ENCODE measurements at places on chromosomes 11 and 22.
A peak's percentile ranks its signal among the peaks of the same experiment; 100 is the strongest.

GRCh38 chr11:123178186-123178585, 16.9 kb downstream of the CLMP start:
- DNase-seq: no peak

DNA sequence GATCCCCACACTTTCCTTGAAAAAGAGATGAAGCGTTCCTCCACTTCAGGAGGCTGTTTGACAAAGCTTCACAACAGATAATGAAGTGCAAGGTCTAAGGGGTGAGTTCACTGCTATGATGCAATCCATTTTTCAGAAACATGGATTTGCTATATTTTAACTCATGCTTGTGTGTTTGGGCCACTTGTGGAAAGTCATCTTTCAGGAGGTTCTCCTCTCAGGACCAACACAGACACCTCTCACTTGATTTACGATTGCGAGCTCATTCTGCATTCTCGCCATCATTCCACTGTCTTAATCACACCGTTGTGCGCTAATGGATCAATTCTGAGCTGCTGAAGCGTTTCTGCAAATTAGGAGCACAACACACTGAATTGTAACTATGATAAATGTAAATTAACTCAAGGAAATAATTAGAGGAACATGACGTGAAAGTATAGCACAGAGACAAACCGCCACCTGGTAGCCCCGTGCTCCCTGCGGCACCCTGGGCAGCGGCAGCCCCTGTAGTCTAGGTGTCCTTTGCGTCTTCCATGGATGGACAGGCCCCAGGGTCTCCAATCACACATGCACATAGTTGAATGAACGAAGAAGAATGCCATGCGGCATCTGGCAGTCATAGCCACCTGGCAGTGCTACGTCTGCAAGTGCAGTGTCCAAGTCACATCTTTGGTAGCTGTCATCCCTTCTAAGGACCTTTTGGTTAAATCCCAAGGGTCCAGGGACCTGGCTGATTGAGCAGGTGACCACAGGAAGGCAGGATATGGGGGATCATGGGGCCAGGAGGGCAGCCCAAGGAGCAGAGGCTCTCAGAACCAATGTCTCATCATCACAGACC, 28.1 kb upstream of the RTL6 start:
- DNase-seq: no peak

- DNase-seq: no peak
These were observed 29.8 kb downstream of the CAPN1 start for GRCh38 chr11:65211293-65212105.

DNA sequence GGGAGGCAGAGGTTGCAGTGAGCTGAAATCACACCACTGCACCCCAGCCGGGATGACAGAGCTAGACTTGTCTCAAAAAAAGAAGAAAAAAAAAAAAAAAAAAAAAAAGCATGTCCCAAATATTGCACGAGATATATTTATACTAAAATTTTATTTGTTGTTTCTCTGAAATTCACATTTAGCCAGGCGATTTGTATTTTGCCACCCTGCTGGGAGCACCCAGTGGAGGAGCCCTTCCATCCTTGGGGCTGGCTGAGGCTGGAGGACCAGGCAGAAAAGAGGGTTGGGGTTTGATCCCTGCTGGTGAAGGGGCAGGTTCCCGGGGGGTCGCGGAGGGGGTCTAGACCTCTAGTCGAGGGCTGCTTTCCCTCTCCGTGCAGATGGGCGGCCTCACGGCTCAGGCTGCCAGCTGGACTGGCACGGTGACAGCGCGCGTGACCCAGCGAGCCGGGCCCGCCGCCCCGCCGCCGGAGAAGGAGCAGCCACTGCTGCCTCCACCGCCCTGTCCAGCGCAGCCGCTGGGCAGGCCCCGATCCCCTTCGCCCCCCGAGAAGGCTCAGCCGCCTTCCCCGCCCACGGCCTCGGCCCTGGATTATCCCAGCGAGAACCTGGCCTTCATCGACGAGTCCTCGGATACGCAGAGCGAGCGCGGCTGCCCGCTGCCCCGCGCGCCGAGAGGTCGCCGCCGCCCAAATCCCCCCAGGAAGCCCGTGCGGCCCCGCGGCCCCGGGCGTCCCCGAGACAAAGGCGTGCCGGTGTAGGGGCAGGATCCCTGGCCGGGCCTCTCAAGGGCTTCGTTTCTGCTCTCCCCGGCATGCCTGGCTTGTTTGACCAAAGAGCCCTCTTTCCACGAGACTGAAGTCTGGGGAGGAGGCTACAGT, 952 bp upstream of the CATSPERZ start:
- peak; percentile 86 for DNase-seq

DNA sequence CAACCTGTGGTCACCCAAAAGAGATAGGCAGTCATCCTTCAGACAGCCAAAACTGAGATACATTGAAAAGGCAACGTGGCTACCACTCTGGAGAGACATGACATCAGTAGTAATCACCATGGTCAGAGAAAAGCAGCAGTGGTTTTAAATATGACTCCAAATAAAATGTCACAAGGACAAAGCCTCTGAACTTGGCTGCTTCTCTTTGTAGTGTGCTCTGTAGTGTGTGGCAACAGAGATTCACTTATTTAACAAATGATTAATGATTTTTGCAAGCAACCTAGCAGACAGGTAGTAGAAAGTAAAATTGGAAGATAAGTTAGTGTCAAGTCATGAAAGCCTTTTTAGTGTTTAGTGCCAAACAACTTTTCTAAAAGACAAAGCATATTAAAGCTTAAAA, 63.5 kb downstream of the PAX6 start:
- DNase-seq: no peak

GRCh38 chr11:64591257-64592233, 525 bp downstream of the SLC22A12 start:
- peak; percentile 64 for DNase-seq

GRCh38 chr11:66159324-66159984, 89.4 kb downstream of the PACS1 start:
- DNase-seq: no peak

DNA sequence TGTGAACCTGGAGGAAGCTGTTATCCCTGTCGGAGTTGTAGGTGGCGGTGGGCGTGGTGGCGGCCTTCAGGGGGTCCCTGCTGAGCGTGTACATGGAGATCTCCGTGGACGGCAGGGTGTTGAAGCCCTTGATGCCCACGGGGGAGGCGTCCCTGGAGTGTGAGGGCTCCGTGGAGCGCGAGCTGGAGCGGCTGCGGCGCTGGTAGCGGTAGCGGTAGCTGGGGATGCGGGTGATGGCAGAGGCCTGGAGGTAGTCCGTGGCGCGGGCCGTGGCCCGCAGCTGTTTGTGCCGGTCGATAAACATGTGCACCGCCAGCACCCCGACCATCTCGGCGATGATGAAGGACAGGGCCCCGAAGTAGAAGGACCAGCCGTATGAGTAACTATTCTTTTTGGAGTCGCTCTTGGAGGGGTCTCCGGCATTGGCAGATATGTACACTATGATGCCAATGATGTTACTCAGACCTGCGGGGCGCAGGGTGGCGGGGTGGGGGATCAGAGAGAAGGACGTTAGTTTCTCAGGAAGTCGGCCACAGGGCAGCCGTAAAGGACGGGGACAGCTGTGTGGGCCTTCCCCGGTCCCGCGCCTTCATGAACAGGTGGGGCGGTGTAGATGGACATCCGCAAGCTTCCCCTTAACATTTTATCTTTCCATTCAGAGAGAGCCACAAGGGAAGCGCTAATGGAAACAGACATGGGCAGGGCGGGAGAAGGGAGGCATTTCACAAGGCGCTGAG, 35.6 kb upstream of the EIF3D start:
- DNase-seq: no peak

DNA sequence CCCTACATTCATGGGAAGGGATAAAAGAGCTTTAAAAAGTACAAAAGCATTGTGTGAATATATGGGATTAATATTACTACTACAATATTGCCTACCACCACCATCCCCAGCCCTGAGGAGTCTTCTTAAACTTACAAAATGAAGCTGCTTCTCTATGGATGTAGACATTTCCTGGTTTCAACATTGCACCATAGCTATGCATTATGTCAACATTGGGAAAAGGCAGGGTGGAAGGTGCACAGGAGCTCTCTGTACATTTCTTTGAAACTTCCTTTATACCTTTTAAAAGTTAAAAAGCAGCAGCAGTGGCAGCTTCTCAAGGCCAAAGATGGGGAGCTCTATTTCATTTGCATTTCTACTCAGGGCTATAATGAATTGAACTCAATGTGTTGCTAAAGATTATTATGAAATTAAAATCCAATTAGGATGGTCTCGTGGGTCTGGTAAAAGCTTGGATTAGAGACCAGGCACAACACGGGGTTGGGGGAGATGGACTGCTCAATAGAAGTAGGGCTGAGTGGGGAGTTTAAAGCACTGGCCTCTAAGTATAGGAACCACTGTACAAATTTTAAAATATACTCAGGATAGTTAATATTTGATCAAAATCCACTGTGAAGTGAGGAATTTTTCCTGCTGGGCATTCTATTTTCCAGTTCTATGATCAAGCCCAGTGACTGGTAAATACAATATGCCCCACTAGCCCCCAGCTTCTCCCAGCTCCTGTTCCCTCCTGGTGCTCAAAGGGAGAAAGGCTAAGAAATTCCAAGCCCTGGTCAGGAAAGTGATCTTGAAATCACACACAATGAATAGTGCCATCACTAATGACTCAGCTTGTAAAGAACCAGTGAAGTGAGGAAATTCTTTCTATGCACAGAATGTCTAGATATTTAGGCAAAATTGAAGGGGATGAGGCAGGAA, 362.7 kb upstream of the CCDC90B start:
- DNase-seq: no peak

- DNase-seq: no peak
These were observed 13.8 kb downstream of the DENND5A start for GRCh38 chr11:9251311-9251710.

- DNase-seq: no peak
These were observed 109.1 kb downstream of the RASSF10 start for GRCh38 chr11:13118194-13118593.

GRCh38 chr11:5339771-5340322, 3.5 kb downstream of the OR51B5 start:
- no peak for DNase-seq

GRCh38 chr11:70050243-70050642, 27.9 kb upstream of the ANO1 start:
- DNase-seq: no peak

GRCh38 chr11:88421530-88421929, 84.0 kb upstream of the CTSC start:
- DNase-seq: no peak

DNA sequence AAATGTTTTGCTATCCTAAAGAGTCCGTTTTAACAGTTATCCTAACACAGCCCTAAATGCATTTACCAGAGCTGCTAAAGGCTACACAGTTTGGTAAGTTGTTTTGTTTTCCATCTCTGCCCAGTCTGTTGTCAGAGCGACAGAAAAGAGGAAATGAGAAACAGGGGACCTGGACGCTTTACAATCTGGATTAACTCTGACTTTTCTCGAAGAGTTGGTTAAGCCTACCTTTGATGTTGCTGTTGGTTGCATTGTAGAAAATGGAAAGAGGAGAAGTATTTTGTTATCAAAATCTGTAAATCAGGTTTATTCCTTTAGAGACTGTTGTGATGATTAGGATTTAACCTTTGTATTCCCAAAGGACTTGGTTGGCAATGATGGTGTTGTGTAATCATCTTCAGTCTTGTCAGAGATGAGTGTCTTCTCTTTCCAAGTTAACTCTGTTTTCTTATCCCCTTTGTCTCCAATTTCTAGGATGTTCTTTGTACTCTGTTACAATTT, 481 bp downstream of the ANGPTL5 start:
- no peak for DNase-seq

DNA sequence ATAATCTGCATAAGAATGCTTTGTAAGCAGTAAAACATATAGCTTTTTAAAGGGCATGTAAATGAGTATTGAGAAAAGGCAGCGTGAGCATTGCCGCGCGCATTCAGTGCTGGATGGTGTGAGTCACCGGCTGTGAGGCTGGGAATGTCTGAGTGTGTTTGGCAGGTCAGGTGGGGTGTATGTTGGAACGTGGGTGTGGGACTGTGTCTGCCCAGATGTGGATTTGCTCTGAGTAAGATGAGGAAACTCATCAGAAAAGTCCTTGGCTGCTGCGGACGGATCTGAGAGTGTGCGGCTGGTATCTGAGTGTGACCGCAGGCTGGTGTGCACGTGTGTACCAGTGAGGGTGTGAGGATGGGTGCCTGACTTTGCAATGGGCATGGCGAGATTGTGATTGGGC, 66.2 kb upstream of the NECTIN1 start:
- DNase-seq: peak; percentile 48

DNA sequence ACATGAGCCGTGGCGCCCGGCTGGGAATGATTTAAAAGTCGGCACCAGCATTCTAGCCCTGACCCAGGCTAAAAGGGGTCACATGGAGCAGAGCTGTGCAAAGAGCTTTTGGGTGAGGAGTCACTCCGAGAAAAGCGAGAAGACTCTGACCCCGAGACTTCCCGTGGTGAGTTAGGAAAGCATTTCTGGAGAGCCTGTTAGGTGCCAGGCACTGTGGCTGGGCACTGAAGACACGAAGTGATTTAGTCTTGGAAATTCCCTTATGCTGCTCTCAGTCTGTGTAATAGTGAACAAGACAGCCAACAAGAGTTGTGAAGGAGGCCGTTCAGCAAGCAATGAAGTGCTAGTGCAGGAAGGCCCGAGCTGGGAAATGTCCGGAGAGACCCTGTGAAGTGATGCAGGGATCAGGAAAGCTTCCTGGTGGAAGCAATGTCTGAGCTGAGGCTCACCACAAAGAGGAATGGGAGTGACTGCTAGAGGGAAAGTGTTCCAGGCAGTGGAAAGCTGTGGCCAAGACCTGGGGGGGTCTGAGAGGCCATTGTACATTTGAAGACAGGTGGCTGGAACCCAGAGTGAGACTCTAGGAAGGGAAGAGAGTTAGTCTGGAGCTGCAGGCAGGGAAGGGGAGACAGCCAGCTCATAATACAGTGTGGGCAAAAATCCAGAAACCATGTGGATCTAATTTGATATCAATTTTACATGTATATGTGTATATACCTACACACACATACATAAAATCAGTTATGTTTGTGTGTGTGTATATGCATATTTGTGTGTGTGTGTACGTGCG, 31.6 kb downstream of the MARK2 start:
- DNase-seq: no peak

DNA sequence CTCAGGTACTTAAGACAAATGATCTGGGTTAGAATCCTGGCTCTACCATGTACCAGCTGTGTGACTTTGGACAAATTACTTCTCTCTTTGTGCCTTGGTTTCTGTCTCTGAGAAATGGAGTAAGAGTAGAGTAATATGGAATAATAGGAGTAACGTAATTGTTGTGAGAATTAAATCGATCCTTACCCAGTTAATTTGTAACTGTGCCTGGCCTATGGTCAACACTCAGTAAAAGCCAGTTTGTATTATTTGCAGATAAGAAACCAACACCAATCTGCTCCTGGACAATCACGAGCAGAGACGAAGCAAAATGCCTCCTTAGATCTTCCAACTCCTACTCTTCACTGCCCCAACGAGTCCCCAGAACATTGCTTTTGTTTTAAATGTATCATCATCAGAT, 266.7 kb downstream of the DCDC1 start:
- DNase-seq: no peak

- DNase-seq: no peak
These were observed 4.0 kb downstream of the AIFM3 start for GRCh38 chr22:20970939-20971657.
